ENCODE measurements at places on chromosomes 5 and 9.

- no peak for DNase-seq
Measured at GRCh38 chr5:144004146-144004545, 166.3 kb downstream of the YIPF5 start.

GRCh38 chr9:36400332-36401163 is 479 bp upstream of the RNF38 start:
- DNase-seq: peak; percentile 84

DNA sequence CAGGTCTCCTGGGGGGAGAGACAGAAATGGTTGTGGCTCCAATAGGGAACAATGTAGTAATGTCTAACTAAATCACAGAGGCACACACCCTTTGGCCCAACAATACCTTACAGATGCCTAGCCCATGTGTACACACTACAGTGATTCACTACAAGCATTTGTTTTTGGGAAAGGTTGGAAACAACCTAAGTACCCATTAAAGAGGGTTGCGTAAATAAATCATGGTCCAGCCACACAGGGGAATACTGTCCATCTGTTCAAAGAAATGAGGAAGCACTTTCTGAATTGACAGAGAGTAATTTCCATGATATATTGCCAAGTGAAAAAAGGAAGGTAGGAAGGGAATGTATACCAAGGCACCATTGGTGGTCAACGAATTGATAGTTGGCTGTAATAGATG is 22.0 kb upstream of the GTF3C5 start:
- no peak for DNase-seq

DNA sequence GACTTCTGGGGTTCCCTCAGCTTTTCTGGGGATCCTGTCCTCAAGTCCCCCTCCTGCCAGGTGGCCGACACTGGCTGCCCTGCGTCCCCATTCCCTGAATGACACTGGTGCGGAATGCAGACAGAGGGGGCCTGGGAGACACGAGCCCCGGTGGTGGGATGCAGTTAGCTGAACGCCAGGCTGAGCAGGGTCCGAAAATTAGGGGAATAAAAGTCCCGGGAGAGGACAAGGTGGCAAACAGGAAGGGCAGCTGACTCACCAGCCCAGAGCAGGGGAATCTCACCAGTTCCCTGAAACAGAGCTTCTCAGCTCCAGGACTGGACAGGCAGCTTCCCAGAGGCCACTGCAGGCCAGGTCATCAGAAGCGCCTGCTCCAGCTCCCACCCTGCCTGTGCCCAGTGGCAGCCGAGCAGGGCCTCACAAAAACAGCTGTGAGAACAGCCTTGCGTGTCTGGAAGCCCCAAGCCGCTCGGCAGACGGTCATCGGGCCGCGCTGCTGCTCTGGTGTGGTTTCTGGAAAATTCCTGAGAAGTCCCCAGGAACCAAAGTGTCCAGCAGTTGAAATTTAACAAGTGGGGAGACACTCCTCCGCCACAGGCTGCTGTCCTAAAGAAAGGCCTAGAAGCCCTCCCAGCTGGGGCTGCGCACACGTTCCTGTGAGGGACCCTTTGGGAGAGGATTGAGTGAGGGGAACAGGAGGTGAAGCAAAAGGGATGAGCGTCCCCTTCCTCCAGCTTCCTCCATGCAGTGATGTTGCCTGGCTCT is 47.6 kb upstream of the EXOC3 start:
- no peak for DNase-seq

GRCh38 chr9:137788561-137789294 is 88.9 kb upstream of the CACNA1B start:
- no peak for DNase-seq

DNA sequence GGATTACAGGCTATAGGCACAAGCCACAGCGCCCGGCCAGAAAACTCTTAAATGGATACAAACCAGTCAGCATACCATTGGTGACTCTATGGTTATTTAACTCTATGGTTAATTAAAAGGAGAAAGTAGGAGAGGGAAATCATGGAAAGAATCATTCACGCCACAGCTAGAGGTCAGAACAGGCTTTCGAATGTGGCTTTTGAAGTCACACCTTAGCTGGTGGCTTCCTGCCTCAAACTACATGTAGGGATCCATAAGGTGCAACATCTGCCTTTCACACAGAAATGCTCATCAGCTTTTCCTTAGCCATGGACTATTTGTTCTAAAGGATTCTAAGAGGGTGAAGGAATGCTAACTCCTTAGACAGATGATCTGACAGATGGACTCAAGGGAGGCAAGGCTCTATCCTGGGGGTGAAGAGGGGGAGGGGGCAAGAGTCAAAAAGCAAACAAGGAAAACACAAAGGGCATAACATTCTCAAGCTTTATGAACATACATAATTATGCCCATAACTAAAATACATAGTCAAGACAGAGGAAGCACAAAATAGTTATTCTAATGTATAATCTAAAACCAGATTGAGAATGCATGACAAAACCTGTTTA is 130.9 kb downstream of the EFNA5 start:
- DNase-seq: no peak

DNA sequence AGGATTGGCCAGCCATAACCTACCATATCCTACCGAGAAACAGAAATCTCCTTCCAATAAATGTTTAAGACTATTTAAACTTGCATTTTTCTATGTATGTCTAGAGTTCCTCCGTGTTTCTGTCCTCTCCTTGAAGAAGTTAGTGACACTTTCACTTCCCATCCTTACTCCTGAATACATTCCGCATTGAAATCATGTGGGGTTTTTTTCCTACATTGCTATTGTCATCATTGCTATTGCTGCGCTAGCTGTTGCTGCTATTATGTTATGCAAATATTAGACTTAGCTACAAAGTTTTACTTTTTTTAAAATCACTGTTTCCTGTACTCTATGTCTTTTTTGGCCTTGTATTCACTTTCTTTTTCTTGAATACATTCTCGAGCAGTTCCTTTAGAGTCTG is 83.3 kb upstream of the NEK6 start:
- DNase-seq: no peak

DNA sequence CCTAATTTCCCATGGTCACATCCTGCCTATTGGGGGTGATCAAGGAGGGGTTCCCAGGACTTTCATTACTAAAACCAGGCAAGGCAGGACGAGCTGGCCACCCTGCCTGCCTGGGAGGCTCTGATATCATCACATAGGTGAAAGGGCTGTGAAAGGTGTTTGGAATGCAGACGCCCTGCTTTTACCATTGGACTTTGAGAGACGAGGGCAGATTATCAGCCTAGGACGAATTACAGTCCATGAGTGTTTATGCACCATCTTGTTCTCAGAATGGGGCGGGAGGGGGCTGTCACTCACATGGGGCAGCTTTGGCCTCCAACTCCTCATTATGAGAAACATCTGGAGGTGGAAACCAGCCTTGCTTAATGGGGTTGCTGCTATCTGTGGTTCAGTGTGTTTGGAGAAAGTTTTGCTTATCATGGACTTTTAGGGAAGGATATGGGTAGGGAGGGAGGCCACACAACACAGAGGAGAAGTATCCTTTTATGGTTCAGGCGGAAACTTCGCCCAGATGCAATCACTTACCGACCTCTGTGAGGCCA is 69.8 kb upstream of the UBTD2 start:
- no peak for DNase-seq

DNA sequence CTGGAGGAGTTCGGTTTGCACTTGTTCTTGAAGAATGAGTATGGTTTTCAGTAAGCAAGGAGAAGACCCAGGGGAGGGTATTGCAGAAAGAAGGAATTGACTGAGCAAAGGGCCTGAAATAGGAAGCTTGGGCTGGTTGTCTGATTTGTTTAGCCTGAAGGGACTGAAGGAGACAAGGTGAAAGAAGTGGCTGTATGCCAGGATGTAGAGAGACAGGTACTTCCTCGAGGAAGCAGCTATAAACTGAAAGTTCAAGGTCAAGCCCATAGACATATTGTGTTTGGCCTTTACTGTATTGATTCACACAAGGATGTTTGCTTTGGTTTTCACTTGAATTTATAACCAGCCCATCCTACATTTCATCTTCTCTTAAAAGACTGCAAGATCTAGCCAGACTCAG is 183.1 kb downstream of the PALM2AKAP2 start:
- DNase-seq: no peak

DNA sequence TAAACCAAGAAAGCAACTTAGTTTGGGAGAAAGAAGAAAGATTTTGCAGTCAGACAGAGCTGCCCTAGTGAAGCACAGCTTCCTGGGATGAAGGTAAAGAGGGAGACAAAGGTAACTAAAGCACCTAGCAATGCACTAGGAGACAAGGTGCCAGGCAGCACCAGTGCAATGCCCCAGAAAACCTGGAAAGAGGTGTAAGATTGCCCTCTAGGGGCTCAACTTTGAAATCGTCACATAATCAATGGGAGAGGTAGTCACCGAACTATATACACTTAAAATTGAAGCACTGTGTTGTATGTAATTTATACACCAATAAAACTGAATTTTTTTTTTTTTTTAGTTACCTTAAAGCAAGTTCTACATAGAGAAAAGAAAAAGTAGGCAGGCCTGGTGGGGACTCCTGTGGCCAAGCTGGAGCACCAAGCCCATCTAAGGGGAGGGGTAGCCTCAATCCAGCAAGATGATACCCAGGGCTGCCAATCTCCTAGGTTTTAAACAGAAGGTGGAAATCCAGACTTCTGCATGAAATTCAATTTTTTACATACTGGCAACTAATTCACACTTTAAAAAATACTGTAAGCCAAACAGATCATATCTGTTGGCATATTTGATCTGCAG is 48.2 kb downstream of the CDK5RAP2 start:
- peak; percentile 47 for DNase-seq

GRCh38 chr9:94869415-94869843 is 142.9 kb downstream of the AOPEP start:
- DNase-seq: no peak

DNA sequence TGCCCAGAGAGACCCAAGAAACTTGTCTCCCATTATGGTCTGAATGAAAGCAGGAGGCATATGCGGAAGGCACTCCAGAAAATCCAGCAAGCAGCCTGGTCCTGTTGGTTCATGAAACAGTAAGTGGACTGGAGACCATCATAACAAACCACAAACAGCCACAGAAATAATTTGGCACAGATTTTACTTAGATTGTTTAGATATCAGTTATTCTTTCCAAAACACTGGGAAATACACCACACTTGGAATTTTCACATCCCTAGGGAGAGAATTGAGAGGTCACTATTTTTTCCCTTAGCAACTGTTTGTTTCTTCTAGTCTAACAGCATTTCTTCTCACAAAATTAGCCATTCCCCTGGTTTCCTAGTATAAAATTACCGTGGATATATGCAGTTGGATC is 300.8 kb downstream of the OSTF1 start:
- DNase-seq: no peak

- DNase-seq: no peak
Measured at GRCh38 chr9:82273121-82273520, 284.5 kb downstream of the SPATA31D1 start.

DNA sequence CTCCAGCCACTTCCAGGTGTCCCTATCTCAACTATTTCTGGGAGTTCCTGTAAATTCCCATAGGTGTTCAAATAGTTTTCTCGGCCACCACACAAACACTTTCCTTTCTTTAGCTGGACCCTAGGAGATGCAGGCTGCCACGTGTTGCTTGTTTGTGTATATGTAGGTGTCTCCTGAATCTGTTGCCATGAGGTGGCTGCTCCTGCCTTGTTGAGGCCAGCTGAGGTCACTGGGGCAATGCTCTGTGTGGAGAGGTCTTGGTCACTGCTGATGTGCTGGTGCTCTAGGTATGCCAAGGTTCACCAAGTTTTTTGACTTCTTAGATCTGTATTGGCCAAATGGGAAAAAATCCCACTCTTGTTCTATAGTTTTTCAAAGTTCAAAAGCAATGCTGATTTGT is 132.5 kb upstream of the CHD1 start:
- no peak for DNase-seq

GRCh38 chr9:35682051-35682450 is 7.7 kb downstream of the TPM2 start:
- no peak for DNase-seq

GRCh38 chr5:56684159-56684558 is 131.2 kb upstream of the MAP3K1 start:
- no peak for DNase-seq

GRCh38 chr5:91443761-91444467 is 60.8 kb upstream of the ARRDC3 start:
- DNase-seq: no peak

DNA sequence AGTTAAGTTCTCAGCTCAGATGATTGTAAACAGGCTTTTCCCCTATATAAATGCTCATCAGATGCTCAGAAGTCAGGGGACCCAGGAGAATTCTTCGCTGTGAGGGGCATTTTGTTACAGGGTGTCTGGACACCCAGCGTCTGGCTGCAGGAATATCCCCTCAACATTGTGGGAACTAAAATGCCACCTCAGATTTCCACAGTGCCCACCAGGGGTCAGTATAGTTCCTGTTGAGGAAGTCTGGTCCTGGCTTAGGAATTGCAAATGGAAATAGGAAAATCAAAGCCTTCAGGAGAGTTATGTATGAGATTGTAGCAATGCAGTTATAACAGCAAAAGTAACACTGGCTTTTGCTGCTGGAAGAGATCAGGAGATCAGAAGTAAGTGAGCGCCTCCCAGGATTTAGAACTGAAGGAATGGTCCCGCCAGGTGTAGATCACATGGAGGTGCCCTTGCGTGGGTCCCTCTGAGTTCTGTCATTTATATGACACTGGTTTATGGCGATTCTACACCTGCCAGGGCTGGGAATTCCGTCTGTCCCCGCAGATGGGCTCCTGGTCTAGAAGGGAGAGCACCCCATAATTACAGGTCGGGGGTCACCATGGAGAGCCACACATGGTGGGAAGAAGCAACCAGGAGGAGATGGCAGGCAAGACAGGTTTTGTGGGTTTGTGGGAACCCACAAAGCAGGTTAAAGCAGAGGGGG is 47.1 kb upstream of the CTSL start:
- DNase-seq: peak; percentile 6

- peak; percentile 78 for DNase-seq
Measured at GRCh38 chr9:5326893-5327548, 12.7 kb downstream of the RLN1 start.

DNA sequence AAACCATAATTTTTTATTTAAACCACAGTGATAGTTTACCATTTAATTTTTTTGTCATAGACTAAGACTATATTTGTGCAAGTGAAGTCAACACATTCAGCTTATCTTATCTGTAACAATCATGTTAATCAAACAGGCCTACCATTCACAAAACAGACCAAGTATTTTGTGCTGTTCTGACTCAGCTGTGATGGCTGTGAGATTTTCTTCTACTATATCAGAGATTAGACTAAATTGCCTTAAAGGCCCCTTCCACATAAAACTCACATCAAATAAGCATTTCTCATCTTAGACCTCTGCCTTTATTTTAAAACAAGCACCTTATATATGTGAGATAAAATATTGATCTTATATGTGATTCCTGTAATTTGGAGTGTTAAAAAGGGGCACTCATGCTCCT is 13.4 kb downstream of the CCDC152 start:
- no peak for DNase-seq

Measured in NCI-H1436 (cell line).